Activated T-cell treated with anti-CD3 and anti-CD28 coated beads, Interleukin-2, amount 50 U/mL, for 72 hours (primary cell): ENCODE measurements at places on chromosomes 16 and 17.
A peak's percentile ranks its signal among the peaks of the same experiment; 100 is the strongest.

DNA sequence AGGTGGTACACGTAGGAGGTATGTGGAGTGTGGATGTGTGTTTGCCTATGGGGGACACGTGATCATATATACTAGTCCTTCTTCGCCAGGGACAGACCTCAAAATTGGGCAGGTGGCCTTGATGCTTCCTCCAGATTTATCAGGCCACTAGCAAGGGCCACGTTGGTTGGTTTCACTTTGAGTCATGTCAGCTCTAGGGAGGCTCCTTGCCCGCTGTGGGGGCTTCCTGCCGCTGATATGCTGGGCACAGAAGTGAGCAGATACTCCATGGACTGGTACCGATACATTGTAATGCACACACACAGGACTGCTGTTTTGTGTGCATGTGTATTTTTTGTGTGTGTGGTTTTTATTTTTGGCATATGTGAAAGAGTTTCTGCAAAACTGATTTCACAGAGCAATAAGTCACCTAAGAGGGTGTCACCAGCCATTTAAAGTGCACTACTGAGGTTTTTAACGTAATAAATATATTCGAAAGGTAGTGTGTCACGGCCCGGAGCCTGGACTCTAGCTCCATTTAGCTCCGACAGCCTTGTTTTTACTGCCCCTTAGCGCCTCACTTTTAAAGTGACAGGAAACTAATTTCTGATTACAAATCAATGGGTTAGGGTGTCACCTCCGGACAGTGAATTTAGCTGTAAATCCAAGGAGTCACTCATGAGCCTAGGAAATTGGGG, 605.5 kb upstream of the SALL1 start:
- DNase-seq: no peak

DNA sequence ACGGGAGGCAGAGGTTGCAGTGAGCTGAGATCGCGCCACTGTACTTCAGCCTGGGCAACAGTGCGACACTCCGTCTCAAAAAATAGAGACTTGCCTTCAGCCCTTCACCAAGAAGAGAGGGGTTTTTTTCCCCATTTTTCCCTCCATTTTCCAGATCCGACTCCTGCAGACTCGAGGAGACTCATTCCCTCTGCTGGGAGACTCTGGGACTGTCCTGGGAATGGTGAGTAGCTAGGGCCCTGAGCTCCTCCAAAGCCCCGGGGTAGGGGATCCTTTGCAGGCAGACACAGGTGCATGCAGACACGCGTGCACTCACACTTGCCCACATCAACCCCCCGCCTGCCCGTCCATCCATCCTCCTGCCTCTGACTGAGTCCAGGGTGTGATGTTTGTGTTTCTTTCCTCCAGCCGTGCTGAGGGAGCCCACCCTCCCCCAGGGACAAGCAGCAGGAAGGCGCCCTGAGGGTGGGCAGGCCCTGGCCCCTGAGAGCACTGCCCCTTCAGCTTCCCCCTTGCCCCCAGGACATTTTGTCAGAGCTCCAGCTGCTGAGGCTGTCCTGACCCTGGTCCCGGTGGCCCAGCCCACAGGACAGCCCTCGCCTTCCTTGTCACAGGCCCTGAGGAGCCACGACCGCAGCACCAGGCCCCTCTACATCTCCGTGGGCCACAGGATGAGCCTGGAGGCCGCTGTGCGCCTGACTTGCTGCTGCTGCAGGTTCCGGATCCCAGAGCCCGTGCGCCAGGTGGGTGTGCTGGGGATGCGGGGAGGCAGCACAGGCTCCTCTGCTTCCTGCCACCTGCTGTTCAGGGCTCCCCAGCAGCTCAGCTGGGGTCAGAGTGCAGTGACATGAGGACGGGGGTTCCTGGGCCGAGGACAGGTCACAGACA, 10.2 kb downstream of the ENDOV start:
- DNase-seq: no peak

DNA sequence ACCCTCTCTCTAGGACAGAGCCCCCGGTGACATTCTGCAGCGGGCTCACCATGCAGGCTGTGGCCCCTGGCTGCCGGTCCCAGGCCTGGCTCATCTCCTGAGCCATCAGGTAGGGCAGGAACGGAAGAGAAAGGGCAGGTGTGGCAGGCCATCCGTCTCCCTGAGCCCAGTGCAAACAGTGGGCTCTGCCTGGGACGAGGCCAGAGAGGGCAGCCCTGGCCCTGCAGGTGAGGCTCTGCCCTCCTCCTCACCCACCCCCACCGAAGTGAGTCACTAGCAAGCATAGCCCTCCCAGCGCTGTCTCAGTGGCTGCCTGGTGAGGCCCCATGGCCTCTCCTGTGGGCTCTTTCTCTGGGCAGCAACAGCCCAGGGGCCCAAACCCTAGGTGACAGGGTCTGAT, 14.5 kb downstream of the OTOP3 start:
- no peak for DNase-seq

GRCh38 chr17:15896277-15896676, 48.7 kb upstream of the ADORA2B start:
- no peak for DNase-seq

DNA sequence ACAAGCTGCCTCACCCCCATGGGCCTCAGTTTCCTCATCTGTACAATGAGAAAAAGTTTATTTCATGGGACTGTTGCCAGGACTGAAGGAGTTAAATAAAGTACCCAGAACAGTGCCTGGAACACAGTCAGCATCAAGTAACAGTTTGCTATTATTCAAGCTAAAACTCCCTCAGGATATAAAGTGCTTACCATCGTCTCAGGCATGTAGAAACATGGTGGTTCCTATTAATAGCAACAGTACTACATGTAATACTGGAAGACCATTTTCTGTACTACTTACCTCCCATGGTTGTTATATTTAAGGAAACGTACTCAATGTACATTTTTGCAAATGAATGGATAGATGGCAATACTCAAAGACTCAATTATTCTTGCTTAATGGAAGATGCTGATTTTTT, 93.4 kb downstream of the NCOR1 start:
- DNase-seq: no peak

GRCh38 chr17:76585033-76585648, 519 bp downstream of the ST6GALNAC2 start:
- DNase-seq: peak; percentile 47
